Central memory CD8-positive, alpha-beta T cell (primary cell): ENCODE measurements at places on chromosomes 3 and 15.

- DNase-seq: no peak
Observed at GRCh38 chr3:108342837-108343486, 46.6 kb downstream of the HHLA2 start.

GRCh38 chr15:90642464-90643300, 74.5 kb upstream of the BLM start:
- no peak for DNase-seq

DNA sequence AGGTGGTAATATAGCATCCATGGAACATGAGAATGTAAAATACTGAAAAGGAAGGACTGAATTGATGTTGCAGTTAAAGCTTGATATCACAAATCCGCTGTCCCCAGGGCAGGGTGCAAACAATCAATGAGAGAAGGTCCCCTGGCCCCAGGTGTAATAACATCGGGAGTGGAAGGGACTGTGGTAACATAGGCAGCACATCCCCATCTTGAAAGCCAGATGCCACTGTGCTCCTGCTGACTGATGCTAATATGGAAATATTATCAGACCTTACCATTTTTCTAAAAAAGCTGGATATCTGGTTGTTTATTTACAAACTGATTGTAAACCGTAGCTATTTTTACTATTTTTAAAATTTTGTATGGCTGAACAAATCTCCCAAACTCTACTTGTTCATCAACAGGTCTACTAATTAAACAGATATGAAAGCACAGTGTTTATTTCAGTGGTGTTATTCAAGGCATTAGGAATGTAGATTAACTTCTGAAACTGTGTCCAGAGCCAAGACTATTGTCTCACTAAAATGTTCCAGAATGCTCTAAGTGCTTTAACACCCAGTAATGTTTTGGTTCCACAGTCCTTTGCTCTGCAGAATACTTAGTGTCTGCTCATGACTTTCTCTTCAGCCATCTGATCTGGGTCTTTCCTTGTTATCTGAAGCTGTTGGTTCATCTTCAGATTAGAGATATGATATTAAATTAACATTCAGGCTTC, 386.0 kb upstream of the RARB start:
- no peak for DNase-seq

DNA sequence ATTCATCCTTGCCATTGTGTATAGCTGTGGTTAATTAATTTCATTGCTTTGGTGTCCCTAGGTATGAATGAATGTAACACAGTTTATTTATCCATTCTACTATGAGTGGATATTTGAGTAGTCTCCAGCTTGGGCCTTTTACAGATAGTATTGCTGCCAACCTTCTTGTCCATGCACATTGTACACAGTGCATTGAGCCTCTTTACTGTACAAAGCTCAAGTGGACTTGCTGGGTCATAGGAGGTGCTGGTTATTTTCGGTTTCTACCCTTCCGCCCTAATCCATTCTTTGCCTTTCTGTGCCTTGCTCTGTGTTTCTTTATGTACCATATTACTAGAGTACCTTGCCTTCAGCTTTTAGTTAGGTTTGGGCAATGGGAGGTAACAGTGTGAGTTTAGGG, 60.7 kb downstream of the DUT start:
- no peak for DNase-seq

GRCh38 chr3:122576174-122576940, 1.1 kb upstream of the PARP15 start:
- no peak for DNase-seq

GRCh38 chr15:77688266-77688665, 55.6 kb upstream of the LINGO1 start:
- DNase-seq: no peak

GRCh38 chr15:84648539-84648938, 5.5 kb downstream of the WDR73 start:
- DNase-seq: no peak

DNA sequence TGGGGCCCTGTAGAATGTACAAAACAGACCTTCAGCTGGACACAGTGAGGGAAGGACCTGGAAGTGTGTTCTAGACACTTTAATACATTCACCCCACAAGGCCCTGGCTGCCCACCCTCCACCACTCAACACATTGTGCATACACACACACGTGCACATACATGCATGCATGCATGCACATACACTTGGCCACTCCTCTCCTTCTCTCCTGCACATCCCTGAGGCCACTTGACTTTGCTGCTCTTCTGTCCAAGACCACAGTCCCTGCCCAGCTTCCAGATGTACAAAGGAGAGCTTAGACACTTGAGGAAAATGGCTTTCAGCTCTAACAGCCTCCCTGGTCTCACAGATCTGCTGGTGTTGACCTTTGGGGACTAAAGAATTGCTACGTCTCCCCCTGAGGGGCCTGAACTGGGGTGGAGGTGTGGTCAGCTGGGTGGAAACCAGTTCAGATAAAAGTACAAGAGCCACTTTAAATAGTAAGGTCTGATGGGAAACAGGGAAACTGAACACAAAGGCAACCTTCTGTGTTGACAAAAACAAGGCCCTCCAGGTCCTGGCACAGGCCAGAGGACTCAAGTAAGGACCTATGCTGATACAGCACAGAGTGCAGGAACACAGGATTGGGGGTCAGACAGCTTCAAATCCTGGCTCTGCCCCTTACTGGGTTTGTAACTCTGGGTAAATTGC, 24.8 kb upstream of the NOX5 start:
- no peak for DNase-seq

DNA sequence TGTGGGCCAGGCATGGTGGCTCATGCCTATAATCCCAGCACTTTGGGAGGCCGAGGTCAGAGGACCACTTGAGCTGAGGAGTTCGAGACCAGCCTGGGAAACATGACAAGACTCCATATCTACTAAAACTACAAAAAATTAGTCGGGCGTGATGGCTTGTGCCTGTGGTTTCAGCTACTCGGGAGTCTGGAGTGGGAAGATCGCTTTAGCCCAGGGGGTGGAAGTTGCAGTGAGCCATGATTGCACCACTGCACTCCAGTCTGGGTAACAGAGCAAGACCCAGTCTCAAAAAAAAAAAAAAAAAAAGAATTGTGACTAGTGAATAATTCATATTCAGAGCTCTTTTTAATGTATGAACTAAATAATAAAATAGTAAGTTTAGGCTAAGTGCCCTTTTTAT, 87.8 kb upstream of the TSEN2 start:
- no peak for DNase-seq
